ENCODE measurements at places on chromosomes 13 and 19.

GRCh38 chr13:40315416-40316064 lies 350.9 kb downstream of the FOXO1 start:
- peak; percentile 62 for DNase-seq

GRCh38 chr19:54206831-54207177 lies 6.1 kb downstream of the RPS9 start:
- no peak for DNase-seq

GRCh38 chr13:45419945-45420344 lies 1.8 kb upstream of the SLC25A30 start:
- DNase-seq = no peak

DNA sequence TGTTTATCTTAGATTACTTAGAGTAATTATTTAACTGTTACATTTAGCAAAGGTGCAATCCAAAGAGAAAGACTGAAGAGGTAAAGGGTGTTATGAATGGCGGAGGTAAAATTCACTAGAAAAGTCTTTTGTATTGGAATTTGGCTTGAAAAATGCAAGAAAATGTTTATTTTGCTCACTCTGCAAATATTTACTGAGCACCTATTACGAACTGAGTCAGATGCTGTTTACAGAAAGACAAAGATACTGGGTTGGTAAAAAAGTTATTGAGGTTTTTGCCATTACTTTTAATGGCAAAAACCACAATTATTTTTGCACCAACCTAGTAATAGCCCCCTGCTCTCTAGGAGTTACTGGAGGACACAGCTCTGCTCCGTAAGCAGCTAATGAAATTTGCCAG lies 135.2 kb downstream of the RBM26 start:
- DNase-seq = no peak

- no peak for DNase-seq
Observed at GRCh38 chr13:34862716-34863115, 79.4 kb upstream of the NBEA start.

DNA sequence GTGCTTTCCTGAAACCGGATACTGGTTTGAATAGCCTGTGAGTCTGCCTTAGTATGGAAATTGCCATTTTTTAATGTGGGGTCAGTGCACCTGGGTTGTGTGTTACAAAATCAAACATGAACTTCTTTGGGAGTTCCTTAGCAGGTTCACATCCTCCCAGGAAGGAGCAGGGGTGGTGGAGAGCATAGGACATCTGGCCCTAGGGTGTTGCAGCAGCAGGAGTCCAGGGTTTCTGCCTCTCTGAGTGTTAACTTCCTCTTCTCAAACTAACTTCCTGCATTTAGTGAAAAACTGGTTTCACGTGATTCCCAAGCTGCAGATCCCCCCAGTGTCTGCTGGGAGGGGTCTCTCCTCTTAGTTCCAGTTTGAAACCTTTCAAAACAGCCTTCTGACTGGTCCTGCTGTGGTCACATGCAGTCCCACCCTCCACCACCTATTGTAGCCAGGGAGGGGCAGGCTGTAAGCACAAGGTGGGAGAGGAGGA lies 7.2 kb downstream of the RNASEH2B start:
- no peak for DNase-seq

DNA sequence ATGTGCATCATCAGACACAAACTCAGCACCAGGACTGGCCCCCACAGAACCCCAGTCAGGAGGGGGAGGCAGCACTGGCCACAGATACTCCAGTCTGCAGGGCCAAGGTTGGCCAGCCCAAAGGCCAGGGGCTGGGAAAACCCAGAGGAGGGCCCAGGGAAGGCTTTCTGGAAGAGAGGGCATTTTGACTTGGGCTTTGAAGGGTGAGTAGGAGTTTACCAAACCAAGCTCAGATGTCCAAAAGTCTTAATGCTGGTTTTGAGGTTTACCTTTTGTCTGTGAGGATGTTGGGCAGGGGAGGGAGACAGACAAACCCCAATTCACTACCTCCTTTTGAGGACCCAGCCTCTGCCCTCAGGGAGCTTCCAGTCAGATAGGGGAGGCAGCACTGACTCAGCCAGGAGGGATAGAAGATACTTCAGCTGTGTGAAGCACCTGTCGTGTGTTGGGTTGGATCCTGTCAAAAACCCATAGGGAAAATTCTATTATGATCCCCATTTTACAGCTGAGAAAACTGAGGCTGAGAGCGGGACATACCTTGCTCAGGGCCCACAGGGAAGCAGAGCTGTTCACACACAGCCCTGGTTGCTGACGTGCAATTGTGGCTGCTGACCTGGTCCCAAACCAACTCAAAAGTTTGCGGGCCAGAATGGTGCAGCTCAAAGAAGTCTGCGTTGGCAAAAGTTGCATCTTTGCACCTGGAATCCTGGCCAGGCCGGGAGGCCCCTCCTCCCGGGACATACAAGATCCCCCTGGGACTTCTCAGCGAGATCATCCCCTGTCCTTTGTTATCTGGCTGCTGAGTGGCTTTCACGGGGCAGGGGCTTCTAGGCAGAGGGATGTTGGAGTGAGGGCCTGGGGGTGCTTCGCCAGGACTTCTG lies 13.1 kb downstream of the CILP2 start:
- no peak for DNase-seq

DNA sequence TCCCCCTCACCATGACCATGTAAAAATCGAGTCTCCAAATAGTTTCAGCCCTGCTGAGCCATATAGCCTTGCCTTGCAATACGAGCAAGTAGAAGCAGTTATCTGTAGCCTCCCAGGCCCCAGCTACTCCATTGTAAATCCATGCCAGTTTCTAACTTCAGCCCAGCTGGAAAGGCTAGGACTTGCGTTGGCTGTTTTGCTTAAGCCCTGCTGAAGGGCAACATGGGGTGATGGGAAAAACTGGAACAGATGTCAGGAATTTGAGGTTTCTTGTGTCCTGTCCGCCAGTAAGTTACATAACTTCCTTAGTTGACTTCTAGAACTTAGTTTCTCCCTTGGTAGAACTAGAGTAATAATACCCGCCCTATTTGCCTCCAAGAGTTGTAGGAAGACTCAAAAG lies 216.0 kb upstream of the SERP2 start:
- no peak for DNase-seq
